ENCODE measurements at places on chromosomes 13 and 19.

DNA sequence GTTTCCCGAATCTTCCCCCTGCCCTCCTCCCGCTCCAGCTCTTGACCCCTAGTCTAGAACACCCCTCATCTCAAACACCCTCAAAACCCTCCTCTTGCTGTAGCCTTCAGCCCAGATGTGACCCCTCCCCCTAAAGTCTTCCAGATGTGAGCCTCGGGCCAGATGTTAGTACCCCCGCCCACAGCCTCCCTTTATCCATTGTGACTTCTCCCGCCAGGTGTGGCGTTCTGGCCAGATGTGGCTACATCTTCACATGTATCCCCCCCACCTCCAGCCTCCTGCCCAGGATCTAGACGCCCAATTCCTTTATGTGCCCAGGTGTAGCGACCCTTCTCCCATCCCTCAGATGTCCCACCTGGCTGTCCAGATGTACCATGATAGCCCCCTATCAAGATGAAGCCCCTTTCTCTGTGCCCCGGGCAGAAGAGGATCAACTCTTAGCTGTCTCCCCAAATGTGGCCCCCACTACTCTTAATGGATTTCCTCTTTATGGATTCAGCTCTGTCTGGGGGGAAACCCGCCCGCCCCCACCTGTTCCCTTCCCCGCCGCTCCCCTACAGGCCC, 517 bp upstream of the LTBP4 start:
- DNase-seq: no peak

- DNase-seq: no peak
Measured at GRCh38 chr13:22031702-22032286, 360.9 kb downstream of the FGF9 start.

DNA sequence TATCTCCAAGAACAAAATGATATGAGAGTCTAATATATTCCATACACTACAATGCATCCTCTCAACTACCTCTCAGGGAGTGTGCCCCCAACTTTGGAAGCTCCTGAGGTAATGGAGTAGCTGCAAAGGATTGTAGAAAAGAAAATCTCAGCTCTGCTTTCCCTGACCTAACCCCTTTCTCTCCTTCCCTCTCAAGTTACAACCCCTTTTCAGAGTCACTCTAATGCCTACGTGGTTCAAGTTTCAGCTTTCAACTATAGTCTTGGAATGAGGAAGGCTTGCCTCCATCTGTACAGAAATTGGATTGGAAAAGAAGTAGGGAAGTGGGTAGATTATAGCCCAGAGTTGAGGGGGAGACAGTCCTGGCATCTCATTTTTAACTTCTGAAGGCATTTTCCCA, 256.0 kb downstream of the PCDH9 start:
- no peak for DNase-seq

DNA sequence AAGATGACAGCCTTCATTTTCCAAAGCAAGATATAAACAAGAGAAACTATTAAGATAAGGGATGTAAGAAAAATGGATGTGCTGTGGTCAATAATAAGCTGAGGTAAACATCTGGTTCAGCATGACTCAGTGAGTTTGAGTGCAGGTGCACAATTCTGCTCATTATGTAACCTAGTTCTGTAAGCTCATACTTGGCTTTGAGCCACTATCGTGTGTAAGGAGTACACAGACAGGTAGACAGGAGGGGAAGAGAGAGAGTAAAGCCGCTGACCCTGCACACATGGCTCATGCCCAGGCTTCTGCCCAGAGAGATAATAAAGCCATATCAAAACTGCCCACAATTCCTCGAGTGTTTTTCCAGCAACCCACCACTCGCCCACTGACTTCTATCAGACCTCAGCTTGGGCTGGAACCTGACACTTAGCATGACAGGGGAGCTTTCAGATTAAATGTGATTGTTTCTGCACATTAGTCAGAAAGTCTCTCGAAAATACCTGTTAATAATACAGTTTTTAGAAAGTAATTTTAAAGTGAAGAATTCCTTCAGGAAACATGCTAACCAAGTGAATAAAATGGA, 51.7 kb downstream of the ZNF91 start:
- no peak for DNase-seq

- DNase-seq: no peak
Measured at GRCh38 chr13:64579331-64579730, 2650.8 kb downstream of the PCDH9 start.

- no peak for DNase-seq
Measured at GRCh38 chr13:26401069-26401468, 147.1 kb downstream of the CDK8 start.

DNA sequence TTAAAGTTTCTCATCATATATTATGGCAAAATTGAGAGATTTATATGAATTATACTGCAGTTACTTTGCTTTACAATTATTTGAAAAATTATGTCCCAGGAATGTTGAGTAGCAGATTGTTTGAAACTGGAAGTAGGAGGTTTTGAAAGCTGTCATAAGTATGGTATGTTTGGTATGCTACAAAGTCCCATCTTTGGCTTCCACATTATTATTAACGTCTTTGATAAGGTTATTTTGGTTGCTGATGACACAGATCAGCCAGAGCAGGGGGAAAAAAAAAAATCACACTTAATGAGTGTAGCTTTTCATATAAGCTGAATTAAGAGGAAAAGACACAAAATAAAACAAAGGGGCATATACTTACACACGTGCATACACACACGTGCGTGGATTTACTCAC, 130.1 kb downstream of the SLITRK1 start:
- DNase-seq: no peak

GRCh38 chr19:30044273-30045248, 102.5 kb downstream of the URI1 start:
- no peak for DNase-seq

- DNase-seq: no peak
Measured at GRCh38 chr13:24264976-24265375, 44.4 kb upstream of the C1QTNF9 start.

- DNase-seq: no peak
Measured at GRCh38 chr13:41231786-41232185, 31.6 kb downstream of the MTRF1 start.

- no peak for DNase-seq
Measured at GRCh38 chr19:29789007-29789406, 22.8 kb upstream of the CCNE1 start.

GRCh38 chr19:16831531-16831930, 2.3 kb downstream of the SIN3B start:
- DNase-seq: no peak

Data from KG1 (cell line).